ENCODE measurements at places on chromosomes 4 and X.

- no peaks in the 10 kb centered on the region for H3K36me3 ChIP-seq
- no peak for DNase-seq
- H3K4me3 ChIP-seq = no peak overlapping the region
Measured at GRCh38 chrX:1520350-1520749, 16.6 kb downstream of the P2RY8 start.

DNA sequence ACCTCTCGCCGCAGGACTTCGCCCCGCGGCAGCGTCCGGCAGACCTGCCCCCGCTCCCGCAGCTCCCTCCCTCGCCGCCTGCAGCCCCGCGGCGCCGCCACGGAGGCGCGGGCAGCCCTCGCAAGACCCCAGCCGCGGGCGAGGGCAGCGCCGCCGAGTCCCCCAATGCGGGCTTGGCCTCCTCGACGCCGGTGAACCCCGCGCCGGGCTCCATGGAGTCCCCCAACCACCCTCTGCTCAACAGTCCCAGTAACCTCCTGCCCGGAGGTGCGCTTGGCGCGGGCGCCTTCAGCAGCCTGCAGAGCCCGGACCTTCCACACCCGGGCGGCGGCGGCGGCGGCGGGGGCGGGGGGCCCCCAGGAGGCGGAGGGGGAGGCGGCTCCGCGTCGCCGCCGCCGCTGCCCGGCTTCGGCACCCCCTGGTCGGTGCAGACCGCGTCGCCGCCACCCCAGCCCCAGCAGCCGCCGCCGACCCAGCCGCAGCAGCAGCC, 1.2 kb downstream of the CPEB2 start:
- no peak for DNase-seq
- H3K4me3 ChIP-seq = peak overlapping the region; percentile 85
- H3K27me3 ChIP-seq = no peaks in the 10 kb centered on the region
- H3K4me1 ChIP-seq = peaks cover 7% of the 10 kb centered on the region
- peak overlapping the region; percentile 98 for H3K27ac ChIP-seq
- H3K36me3 ChIP-seq = peaks cover 9% of the 10 kb centered on the region

DNA sequence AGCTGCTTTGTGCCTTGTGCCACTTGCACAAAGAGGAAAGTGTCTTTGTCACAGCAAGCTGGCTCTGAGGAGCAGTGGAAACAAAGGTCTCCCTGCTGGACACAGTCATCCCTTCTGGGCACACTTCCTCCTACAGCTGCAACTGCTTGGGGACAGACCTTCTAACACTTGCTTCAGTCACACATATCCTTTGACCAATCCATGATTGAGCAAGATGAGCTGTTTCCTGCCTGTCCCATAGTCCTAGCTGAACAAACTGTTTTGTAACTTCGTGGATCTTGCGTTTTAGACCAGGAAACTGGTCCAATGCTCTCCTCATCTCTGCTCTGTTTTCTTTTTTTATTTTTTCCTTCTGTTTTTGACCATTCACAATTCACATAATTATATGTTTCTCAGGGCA, 98.5 kb downstream of the RRAGB start:
- H3K27me3 ChIP-seq = no peaks in the 10 kb centered on the region
- DNase-seq = no peak
- no peaks in the 10 kb centered on the region for H3K36me3 ChIP-seq
- H3K4me3 ChIP-seq = no peak overlapping the region
- no peak overlapping the region for H3K27ac ChIP-seq

GRCh38 chr4:108094923-108095482, 73.7 kb downstream of the LEF1 start:
- DNase-seq = no peak
- H3K27me3 ChIP-seq = no peaks in the 10 kb centered on the region
- no peak overlapping the region for H3K27ac ChIP-seq

- no peak overlapping the region for H3K27ac ChIP-seq
- peaks cover 20% of the 10 kb centered on the region for H3K4me1 ChIP-seq
- H3K36me3 ChIP-seq = no peaks in the 10 kb centered on the region
- DNase-seq = no peak
- no peak overlapping the region for H3K4me3 ChIP-seq
- H3K27me3 ChIP-seq = peaks cover 33% of the 10 kb centered on the region
Measured at GRCh38 chr4:6563935-6564645, 10.9 kb upstream of the MAN2B2 start.

DNA sequence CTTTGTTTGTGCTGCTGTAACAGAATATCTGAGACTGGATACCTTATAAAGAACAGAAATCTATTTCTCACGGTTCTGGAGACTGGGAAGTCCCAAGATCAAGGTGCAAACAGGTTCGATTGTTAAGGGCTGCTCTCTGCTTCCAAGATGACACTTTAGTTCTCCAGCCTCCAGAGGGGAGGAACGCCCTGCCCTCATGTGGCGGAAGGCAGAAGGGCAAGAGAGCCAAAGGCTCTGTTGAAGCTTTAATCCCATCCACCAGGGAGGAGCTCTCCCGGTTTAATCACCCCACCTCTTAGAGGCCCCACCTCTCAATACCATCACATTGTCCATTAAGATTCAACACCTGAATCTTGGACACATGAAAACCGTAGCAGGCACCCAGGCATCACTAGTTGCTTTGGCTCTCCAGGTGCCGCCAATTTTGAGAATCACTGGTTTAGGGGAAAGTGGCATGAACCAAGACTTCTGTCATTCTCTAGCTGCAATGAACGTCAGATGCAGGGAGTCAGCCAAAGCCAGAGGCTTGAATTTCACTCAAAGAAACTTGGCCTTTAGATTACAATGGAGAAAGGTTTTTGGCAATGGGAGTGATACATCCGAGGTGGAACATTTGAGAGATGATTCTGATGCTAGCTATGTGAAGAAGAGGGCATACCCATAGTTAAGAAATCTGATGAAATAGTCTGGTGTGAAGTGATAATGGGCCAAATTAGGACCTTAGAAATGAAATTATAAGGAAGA, 15.7 kb downstream of the FHL1 start:
- H3K36me3 ChIP-seq = no peaks in the 10 kb centered on the region
- H3K4me3 ChIP-seq = no peak overlapping the region
- no peaks in the 10 kb centered on the region for H3K27me3 ChIP-seq
- DNase-seq = no peak

GRCh38 chrX:45954026-45954425, 591.2 kb downstream of the ZNF674 start:
- H3K27me3 ChIP-seq = no peaks in the 10 kb centered on the region
- H3K4me3 ChIP-seq = no peak overlapping the region
- peak; percentile 33 for DNase-seq
- no peaks in the 10 kb centered on the region for H3K4me1 ChIP-seq
- no peak overlapping the region for H3K27ac ChIP-seq

DNA sequence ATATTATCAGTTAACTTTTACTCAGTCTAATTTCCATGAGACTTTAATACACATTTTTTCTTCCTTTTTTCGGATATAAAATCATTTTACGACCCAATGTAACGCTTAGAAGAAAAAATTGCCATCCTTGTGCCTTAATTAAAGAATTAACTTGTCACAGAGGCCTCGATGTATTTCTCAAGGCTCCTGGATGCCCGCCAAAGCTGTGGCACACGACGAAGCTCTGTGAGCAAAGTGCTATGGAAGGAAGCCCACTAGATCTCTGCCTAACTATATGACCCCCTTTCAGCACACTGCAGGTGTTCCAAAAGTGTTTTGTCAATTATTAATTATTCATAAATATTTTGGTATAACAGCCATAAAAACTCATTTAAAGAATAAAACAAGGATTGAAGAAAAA, 54.4 kb downstream of the TAPT1 start:
- no peaks in the 10 kb centered on the region for H3K27me3 ChIP-seq
- H3K27ac ChIP-seq = no peak overlapping the region
- H3K36me3 ChIP-seq = no peaks in the 10 kb centered on the region
- H3K4me3 ChIP-seq = no peak overlapping the region

- DNase-seq = peak; percentile 4
- no peaks in the 10 kb centered on the region for H3K27me3 ChIP-seq
- no peak overlapping the region for H3K4me3 ChIP-seq
- H3K36me3 ChIP-seq = no peaks in the 10 kb centered on the region
Measured at GRCh38 chrX:15016051-15016450, 142.8 kb downstream of the MOSPD2 start.

GRCh38 chr4:720111-720860, 14.7 kb downstream of the PCGF3 start:
- H3K36me3 ChIP-seq = peaks cover 3% of the 10 kb centered on the region
- DNase-seq = no peak
- no peaks in the 10 kb centered on the region for H3K27me3 ChIP-seq
- H3K27ac ChIP-seq = no peak overlapping the region

DNA sequence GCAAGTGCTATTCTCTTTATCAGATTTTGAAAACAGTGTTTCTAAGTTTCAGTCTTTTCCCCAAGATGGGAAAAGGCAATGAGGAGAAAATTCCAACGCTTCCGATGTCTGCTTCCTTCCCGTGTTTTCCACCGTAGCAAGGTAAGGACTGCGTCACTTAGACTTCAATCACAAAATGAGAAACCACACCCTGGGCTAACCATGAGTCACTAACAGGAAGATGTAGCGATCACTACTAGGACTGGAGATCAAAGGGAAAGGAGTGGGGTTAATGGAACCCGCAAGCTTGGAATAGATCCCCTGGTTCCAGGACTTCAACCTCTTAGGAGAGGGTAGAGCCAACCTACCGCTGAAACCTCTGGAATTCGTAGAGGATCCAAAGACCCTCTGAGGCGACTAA, 250.7 kb upstream of the ZFP42 start:
- H3K27ac ChIP-seq = no peak overlapping the region
- H3K4me1 ChIP-seq = no peaks in the 10 kb centered on the region
- DNase-seq = no peak

GRCh38 chr4:6104541-6105130, 86.4 kb upstream of the C4orf50 start:
- no peak for DNase-seq
- H3K36me3 ChIP-seq = no peaks in the 10 kb centered on the region
- no peak overlapping the region for H3K27ac ChIP-seq
- H3K27me3 ChIP-seq = no peaks in the 10 kb centered on the region
- H3K4me1 ChIP-seq = no peaks in the 10 kb centered on the region

DNA sequence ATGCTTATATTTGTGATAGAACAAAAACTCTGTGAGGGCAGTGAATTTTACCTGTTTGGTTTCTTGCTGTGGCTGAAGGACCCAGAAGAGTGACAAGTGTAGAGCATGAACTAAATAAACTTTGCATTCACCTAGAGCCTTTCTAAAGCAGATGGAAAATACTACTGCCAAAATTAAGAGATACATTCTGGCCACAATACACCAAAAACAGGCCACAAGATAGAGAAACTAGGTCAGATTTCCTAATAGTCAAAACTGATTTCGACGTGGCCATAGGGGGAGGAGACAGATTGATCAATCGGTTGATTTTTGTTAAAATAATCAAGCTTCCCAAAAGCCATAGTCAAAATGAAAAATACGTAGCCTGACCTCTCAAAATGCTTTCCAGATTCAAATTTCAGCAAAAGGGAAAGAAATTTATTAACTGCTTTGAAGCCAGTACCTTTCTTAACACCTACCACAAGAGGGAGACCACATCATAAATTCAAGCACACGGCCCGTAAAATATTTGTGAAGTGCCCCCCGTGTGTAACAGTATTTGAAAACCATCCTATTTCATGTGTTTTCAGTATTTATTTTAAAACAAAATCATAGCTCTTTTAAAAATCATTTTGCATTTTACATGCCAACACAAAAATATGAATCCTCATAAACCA, 132.4 kb downstream of the CORIN start:
- H3K4me1 ChIP-seq = no peaks in the 10 kb centered on the region
- peaks cover 3% of the 10 kb centered on the region for H3K27me3 ChIP-seq
- no peaks in the 10 kb centered on the region for H3K36me3 ChIP-seq
- no peak overlapping the region for H3K4me3 ChIP-seq

DNA sequence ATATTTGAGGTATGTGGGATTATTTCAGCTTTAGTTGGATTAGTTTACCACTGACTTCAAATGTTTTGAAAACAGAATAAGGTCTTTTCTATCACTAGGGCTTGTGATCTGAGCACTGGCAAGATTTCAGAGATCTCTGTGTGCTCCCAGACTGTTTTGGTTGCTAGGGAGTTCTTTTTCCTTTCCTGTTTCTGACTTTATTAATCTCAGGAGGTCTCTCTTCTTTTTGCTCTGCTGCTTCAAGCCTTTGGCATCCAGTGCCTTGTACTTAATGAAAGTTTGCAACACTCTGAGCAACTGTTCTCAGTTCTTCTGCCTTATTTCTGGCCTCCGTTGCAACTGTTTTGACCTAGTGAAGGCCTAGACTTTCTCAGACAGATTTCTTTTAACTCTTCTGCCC, 32.1 kb upstream of the PAQR3 start:
- no peaks in the 10 kb centered on the region for H3K36me3 ChIP-seq
- no peaks in the 10 kb centered on the region for H3K4me1 ChIP-seq
- no peak overlapping the region for H3K27ac ChIP-seq
- DNase-seq = no peak

DNA sequence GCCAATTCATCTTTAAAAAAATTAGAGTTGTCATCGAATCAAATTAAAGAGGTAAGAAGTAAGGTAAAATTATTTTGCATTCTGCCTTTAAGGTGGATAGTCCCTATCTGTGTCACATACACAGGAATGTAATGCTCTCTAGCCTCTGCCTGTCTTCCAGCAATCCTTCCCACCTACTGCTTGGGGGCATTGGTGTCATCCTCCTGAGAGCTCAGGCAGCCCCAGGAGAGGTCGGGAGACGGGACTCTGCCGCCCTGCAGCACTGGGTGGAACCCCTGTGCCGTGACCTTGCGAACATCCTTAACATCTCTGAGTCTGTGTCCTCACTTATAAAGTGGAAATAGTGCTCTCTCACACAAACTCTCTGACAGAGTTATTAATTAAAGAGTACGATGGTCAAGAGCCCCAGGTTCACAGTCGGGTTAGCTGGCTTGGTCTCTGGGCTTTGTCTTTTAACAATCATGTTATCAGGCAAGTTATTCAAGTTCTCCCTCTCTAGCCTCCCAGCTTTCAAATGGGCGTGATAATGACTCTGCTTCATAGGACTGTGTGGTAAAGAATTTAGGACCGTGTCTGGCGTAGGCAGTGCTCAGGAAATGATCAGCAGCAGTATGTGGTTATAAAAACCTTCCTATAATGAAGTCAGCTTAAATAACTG, 10.2 kb downstream of the TLR3 start:
- H3K4me3 ChIP-seq = no peak overlapping the region
- DNase-seq = no peak
- H3K4me1 ChIP-seq = no peaks in the 10 kb centered on the region
- H3K36me3 ChIP-seq = no peaks in the 10 kb centered on the region
- H3K27ac ChIP-seq = no peak overlapping the region
- no peaks in the 10 kb centered on the region for H3K27me3 ChIP-seq

GRCh38 chrX:120575379-120576114, 14.8 kb upstream of the CUL4B start:
- no peaks in the 10 kb centered on the region for H3K27me3 ChIP-seq
- H3K4me3 ChIP-seq = no peak overlapping the region
- no peak overlapping the region for H3K27ac ChIP-seq
- H3K36me3 ChIP-seq = no peaks in the 10 kb centered on the region
- no peak for DNase-seq

DNA sequence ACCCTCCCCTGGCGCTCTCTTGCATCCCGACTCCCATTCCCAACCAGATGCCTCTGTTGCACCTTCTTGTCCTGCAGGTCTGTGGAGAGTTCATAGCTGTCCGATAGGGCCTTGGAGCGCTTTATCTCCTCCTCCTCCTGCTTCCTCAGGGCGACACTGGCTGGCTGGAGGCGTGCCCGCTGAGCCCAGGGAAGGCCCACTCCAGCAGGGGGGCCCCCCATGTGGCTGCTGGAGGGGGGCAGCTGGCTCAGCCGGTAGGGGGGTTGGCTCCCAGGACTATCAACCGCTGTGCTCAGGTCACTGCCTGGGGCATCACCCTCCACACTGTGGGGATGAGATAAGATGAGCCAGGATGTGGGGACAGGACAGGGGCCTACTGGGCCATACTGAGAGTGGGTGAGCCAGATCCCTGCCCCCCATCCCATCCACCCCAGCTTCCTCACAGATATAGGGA, 25.6 kb downstream of the IQSEC2 start:
- H3K4me3 ChIP-seq = no peak overlapping the region
- no peaks in the 10 kb centered on the region for H3K4me1 ChIP-seq
- DNase-seq = no peak
- no peaks in the 10 kb centered on the region for H3K36me3 ChIP-seq

Data from astrocyte (in vitro differentiated cells and primary cell).